Activated CD4-positive, alpha-beta T cell treated with anti-CD3 and anti-CD28 coated beads, Interleukin-10, Interleukin-2, amounts not matched to agents 100 ng/mL and 50 ng/mL, durations not matched to agents 16 hours and 8 hours (primary cell): ENCODE measurements at places on chromosomes 16 and 17.

DNA sequence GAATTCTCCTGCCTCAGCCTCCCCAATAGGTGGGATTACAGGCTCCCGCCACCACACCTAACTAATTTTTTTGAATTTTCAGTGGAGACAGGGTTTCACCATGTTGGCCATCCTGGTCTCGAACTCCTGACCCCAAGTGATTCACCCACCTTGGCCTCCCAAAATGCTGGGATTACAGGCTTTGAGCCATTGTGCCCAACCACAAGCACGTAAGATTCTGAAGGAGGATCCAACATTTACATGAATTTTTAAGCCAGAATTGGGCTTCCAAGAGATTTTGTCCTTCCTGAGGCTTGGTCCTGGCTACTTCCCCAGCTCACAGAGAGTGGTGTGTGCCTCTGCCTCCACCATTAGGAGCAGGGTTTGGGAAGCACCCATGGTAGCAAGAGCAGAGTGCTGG, 11.1 kb downstream of the G6PC3 start:
- DNase-seq = no peak

DNA sequence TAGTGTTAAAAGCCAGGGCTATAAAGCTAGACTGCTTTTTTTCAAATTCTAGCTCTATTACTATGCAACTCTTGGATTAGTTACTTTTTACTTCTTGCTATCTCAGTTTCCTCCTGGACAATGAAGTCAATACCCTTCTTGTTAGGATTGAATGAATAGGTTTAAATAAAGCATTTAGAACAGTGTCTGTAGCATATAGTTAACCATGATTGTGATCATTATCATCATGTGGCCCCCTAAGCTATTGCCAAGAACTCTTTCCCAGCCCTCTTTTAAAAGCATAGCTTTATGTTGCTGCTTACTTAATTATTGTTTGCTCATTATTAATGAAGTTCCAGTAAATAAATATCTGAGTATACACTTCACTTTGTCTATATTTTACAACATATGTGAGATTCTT, 4.5 kb downstream of the VMP1 start:
- DNase-seq = no peak

DNA sequence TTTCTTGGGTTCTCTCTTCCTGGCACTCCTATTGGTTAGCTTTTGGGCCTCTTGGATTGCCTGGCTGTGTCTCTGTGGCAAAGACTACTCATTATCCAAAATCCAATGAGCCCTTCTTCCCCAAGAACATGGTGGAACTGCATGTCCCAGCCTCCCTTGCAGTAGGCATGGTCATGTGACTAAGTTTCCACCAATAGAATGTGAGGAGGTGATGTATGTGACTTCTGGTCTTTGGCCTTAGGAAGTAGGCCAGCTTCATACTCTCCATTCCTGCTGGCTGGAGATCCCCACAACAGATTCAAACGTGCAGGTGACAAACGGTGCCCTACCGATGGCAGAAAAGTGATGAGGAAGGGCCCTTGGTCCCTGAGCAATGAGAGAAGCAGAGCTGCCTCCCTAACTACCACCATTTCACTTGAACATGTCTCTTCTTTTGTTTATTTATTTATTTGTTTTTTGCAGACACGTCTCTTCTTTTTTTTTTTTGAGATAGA, 17.3 kb upstream of the SPN start:
- peak; percentile 55 for DNase-seq

DNA sequence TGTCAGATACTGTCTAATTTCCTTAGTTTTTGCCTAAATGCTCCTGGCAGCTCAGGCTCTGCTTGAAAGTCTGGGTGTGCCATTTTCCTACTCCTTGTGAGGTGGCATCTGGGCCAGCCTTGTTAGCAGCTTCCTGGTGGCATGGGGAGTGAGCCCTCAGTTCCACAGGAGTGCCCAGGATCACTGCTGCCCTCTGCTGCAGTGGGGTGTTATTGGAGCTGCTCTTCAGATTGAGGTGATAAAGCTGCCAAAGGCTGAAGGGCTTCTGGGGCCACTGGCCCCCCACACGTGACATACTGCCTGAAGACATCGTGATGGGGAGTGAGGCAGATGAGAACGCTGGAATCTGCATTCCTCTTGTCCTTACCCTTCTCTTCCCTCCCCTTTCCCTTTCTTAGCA, 27.4 kb downstream of the CEP95 start:
- peak; percentile 12 for DNase-seq

- no peak for DNase-seq
Observed at GRCh38 chr16:24440306-24440705, 99.1 kb upstream of the RBBP6 start.

DNA sequence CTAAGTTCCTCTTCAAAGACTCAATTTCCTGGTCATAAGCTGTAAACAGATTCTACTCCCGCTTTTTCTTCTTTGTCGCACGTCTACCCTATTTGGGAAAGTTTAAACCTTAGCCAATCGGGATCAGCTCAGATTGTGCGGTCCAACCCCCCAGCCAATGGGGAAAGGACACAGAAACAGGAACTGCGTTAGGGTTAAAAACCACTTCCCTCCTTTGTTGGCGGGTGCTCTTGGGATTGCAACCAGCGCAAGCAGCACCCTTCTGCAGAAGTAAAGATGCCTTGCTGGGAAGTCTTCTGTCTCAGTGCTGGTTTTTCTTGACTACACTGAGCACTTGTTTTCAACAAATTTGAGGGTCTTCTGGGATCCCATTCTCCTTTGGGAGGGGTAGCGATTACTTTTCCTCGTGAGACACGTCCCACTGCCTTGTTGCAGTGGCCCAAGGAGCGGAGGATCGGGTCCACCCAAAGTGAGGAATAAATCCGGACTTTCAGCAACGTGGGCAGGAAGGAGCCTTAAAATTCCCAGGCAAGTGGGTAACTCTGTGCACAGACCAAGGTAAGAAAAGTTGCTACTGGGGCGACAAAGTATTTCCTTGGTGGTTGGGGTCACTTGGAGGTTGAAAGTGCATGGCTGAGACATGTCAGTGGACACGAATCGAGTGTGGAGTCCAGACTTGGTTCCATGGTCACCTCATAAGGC, 1.0 kb upstream of the YPEL3 start:
- DNase-seq = no peak

DNA sequence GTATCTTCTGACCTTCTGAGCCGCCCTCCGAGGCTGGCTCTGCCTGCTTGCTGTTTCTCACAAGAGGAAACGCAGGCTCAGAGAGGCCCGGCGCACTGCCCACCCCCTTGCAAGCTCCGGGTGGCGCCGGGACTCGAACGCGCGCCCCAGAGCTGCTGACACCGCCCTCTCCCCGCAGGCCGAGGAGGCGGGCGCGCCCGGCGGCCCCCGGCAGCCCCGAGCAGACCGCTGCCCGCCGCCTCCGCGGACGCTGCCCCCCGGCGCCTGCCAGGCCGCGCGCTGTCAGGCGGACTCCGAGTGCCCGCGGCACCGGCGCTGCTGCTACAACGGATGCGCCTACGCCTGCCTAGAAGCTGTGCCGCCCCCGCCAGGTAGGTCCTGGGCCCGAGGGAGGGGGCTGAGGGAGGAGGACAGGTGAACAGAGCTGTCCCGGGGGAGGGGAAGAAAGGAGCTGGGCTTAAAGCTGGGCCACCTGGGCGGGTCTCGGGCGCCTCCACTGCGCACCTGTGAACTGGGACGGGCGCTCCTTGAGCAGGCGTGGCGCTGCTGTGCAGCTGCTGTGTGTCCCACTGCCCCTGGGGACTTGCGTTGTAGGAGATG, 18.2 kb downstream of the WFDC1 start:
- DNase-seq = no peak

GRCh38 chr17:60363700-60364405, 28.1 kb downstream of the USP32 start:
- no peak for DNase-seq

GRCh38 chr17:81927152-81927652, 333 bp downstream of the MAFG start:
- DNase-seq = no peak

GRCh38 chr17:81263371-81264181, 24.5 kb downstream of the NDUFAF8 start:
- no peak for DNase-seq
